ENCODE measurements at places on chromosomes 16 and 17.

DNA sequence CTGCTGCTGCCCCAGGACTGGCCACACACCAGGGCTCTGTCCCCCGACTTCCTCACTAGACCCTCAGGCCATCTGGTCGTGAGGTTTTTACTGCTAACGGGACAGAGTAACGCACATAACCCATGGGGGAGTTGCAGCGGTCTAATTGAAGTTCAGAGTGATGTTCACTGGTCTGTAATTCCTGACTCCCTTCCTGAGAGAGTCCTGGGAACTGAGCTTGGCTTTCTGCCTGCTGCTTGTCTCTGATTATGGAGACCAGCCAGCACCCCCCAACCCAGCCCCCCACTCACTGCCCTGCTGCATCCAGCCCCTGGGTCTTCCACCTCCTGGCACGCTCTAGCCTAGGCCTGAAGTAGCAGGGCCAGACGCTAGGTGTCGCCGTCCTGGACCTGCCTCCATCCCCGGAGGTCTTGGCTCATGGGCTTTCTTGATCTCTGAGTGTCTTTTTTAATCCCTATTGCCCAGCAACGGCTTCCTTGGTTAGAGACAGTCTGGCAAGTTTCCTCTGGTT is 192.9 kb downstream of the CCDC182 start:
- no peaks in the 10 kb centered on the region for H3K27me3 ChIP-seq
- no peak overlapping the region for H3K27ac ChIP-seq
- no peak for DNase-seq
- H3K4me3 ChIP-seq: no peak overlapping the region
- peaks cover 8% of the 10 kb centered on the region for H3K4me1 ChIP-seq
- H3K36me3 ChIP-seq: no peaks in the 10 kb centered on the region

DNA sequence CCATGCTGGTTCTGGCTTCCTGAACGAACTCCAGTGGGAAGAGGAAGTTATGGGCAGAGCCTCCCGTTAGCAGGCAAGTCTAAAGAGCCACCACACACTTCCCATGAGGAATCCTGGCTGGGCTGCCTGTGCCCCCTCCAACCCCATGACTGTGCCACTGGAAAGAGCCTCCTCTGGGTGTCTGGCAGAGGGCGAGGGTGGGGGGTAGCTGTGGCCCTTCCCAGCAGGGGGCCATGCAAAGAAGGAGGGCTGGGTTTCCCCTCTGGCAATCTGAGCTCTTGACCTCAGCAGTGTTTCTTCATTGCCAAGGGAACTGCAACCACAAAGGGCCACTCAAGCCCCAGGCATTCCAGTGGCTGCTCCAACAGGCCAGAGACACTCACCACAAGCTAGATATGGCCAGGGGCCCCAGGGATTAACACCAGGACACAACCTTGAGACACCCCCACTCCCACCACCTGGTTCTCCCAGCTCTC is 1.7 kb upstream of the RRAD start:
- peaks cover 13% of the 10 kb centered on the region for H3K27me3 ChIP-seq
- H3K4me3 ChIP-seq: no peak overlapping the region
- no peak for DNase-seq

GRCh38 chr16:1958715-1959268 is 546 bp upstream of the NDUFB10 start:
- H3K27ac ChIP-seq: peak overlapping the region; percentile 73
- peaks cover 22% of the 10 kb centered on the region for H3K36me3 ChIP-seq
- peaks cover 44% of the 10 kb centered on the region for H3K4me1 ChIP-seq
- no peaks in the 10 kb centered on the region for H3K27me3 ChIP-seq

GRCh38 chr16:87555647-87556046 is 46.7 kb upstream of the JPH3 start:
- no peak overlapping the region for H3K4me3 ChIP-seq
- no peaks in the 10 kb centered on the region for H3K36me3 ChIP-seq
- DNase-seq: no peak
- H3K4me1 ChIP-seq: no peaks in the 10 kb centered on the region
- no peak overlapping the region for H3K27ac ChIP-seq
- no peaks in the 10 kb centered on the region for H3K27me3 ChIP-seq

DNA sequence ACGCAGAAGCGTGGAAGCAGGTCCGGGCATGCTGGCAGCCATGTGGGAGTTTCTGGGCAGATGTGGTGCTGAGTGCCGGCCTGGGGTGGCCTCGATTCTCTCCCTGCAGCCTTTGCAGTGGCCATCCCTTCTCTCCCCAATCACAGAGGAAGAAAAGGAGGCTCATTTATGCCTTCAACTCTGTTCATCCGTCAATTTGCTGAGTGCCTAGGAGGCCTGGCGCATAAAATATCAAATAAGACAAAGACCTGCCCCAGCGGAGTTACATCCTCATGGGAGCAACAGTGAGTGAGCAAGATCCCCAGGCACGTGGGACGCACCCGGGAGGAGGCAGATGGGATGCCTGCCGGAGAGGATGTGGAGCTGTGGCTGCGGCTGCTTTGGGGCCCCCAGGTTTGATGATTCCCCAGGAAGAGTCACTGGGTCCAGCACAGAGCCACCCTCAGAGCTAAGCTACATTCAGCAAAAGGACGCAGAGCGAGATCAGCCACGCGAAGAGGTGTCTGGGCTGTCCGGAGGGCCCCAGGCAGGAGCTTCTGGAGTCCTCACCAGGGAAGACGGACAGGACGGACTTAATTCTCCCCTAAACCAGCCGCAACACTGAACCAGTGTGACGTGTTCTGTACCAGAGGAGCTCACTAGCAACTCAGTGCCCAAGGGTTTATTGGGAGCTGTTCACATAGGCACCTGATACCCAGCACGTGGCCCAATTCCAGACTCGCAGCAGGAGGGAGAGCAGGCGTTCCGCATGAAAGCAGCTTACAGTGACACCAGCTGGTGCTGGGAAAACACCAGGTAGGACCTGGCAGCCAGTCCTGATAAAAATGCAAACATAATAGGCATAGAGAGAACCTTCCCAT is 11.3 kb downstream of the CA5A start:
- H3K36me3 ChIP-seq: no peaks in the 10 kb centered on the region
- no peak overlapping the region for H3K27ac ChIP-seq
- no peaks in the 10 kb centered on the region for H3K27me3 ChIP-seq
- no peak for DNase-seq
- peaks cover 3% of the 10 kb centered on the region for H3K4me1 ChIP-seq
- H3K4me3 ChIP-seq: no peak overlapping the region

DNA sequence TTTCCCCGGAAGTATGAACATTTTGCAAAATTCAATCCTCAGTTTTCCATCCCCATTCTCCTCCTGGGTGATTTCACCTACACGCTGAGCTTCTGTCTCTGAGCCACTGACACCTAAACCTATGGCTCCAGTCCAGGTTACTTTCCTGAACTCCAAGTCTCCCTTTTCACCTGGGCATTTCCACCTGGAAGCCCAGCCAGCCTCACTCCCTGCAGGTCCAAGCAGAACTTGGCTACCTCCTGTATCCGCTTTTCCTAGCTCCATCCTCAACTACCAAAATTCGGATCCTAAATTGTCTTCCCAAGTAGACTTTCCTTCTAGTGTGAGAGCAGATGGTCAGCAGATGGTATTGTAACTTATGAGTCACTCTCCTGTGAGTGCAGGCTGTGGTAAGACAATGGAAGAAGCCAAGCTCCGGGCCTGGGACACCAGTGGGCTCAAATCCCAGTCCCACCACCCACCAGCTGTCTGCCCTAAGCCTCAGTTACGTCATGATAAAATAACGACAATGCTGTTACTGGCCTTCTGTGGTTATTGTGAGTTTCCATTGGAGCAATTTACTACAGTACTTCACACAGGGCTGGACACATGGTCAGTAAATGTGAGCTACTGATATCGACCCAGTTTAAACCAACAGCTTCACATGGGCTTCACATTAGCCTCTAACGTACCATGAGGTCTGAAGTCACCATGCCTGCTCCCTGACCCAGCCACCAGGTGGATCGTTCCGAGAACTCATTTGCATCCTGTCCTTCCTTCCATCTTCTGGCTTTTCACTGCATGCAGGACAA is 33.3 kb downstream of the PECAM1 start:
- no peak overlapping the region for H3K4me3 ChIP-seq
- DNase-seq: no peak
- no peaks in the 10 kb centered on the region for H3K4me1 ChIP-seq
- H3K36me3 ChIP-seq: peaks cover 13% of the 10 kb centered on the region
- no peaks in the 10 kb centered on the region for H3K27me3 ChIP-seq

DNA sequence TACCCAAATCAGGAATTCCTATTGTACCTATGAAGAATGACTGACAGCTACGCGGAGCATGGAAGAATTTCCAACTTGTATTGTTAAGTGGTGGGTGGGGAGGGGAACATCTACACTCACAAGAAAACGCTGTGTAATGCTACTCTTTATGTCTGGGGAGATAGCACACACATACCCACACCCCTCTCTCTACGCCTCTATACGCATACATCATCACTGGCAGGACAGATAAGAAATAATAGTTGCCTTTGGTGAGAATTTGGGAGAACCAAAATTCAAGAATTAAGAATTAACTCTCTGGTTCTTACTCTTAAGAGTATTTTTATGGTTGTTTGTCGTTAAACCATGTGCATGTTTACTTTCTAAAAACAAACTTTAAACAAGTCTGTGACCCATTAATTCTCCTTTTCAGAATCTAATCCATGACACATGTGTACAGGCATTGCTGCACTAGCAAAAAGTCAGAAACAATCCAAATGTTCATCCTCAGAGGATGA is 33.9 kb downstream of the CREBBP start:
- H3K4me3 ChIP-seq: no peak overlapping the region
- H3K27ac ChIP-seq: no peak overlapping the region
- H3K4me1 ChIP-seq: peaks cover 20% of the 10 kb centered on the region

GRCh38 chr17:40678902-40679522 is 14.0 kb upstream of the KRT222 start:
- no peaks in the 10 kb centered on the region for H3K27me3 ChIP-seq
- no peaks in the 10 kb centered on the region for H3K36me3 ChIP-seq
- no peak overlapping the region for H3K4me3 ChIP-seq
- no peak for DNase-seq
- no peaks in the 10 kb centered on the region for H3K4me1 ChIP-seq
- no peak overlapping the region for H3K27ac ChIP-seq

GRCh38 chr16:74468807-74469525 is 47.7 kb upstream of the CLEC18B start:
- H3K36me3 ChIP-seq: peaks cover 64% of the 10 kb centered on the region
- peaks cover 5% of the 10 kb centered on the region for H3K4me1 ChIP-seq
- no peaks in the 10 kb centered on the region for H3K27me3 ChIP-seq
- H3K27ac ChIP-seq: no peak overlapping the region
- DNase-seq: no peak

- H3K4me3 ChIP-seq: no peak overlapping the region
- peaks cover 63% of the 10 kb centered on the region for H3K36me3 ChIP-seq
- H3K27ac ChIP-seq: no peak overlapping the region
- no peaks in the 10 kb centered on the region for H3K27me3 ChIP-seq
- no peak for DNase-seq
- peaks cover 10% of the 10 kb centered on the region for H3K4me1 ChIP-seq
Measured at GRCh38 chr17:36493956-36494355, 7.5 kb downstream of the ZNHIT3 start.

- H3K27me3 ChIP-seq: no peaks in the 10 kb centered on the region
- no peak for DNase-seq
- H3K36me3 ChIP-seq: no peaks in the 10 kb centered on the region
- H3K27ac ChIP-seq: no peak overlapping the region
Measured at GRCh38 chr16:63146251-63146650, 1110.0 kb upstream of the CDH8 start.

- no peak overlapping the region for H3K4me3 ChIP-seq
- no peaks in the 10 kb centered on the region for H3K27me3 ChIP-seq
- H3K36me3 ChIP-seq: no peaks in the 10 kb centered on the region
- peaks cover 12% of the 10 kb centered on the region for H3K4me1 ChIP-seq
- no peak for DNase-seq
- no peak overlapping the region for H3K27ac ChIP-seq
Measured at GRCh38 chr17:72631568-72631948, 460.9 kb downstream of the SLC39A11 start.

GRCh38 chr17:2483084-2483483 is 28.6 kb downstream of the METTL16 start:
- no peaks in the 10 kb centered on the region for H3K36me3 ChIP-seq
- H3K4me1 ChIP-seq: peaks cover 26% of the 10 kb centered on the region
- no peak overlapping the region for H3K27ac ChIP-seq
- no peaks in the 10 kb centered on the region for H3K27me3 ChIP-seq
- H3K4me3 ChIP-seq: no peak overlapping the region
- DNase-seq: no peak

DNA sequence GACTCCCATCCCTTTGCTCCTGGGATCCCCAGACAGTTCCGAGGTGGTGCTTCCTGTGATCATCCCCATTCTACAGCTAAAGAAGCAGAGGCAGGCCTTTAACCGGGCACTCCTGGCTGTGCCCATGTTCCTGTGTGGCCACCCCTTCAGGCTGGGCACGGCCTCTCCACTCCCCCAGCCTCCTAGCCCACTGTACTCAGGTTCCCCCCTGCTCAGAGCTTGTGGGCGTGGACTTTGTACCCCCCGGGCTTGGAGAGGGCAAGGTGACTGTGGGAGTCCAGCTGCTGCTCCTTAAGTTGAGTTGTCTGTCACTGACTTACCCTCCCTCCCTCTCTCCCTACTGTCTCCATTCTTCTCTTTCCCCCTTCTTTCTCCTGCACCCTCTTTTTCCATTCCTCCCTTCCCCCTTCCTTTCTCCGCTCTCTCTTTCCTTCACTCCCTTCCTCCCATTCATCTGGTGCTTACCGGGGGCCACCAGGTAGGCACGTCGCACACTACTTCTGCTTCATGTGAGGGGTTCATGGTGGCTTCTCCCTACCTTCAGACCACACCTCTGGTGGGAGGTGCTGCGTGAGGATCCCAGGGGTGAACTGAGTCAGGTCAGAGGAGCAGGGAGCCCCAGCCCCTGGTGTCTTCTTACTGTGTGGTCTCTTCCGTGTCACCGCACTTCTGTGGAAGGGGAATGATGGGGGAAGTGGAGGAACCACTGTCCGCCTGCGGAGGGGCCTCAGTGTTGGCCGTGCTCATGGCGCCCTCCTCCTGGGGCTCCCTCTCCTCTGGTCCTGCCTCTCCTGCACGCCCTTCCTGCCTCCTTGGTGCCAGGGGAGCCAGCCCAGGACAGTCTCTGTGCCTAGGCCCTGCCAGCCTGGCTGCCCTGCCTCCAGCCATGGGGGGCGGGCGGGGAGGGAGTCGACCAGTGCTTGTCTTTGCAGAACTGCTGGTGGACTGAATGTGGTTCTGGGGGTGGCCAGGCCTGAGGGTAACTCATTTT is 29.7 kb downstream of the CMIP start:
- peaks cover 73% of the 10 kb centered on the region for H3K4me1 ChIP-seq
- no peak overlapping the region for H3K27ac ChIP-seq
- DNase-seq: no peak
- no peak overlapping the region for H3K4me3 ChIP-seq
- H3K27me3 ChIP-seq: no peaks in the 10 kb centered on the region

GRCh38 chr17:46738544-46738943 is 79.9 kb downstream of the WNT3 start:
- no peaks in the 10 kb centered on the region for H3K27me3 ChIP-seq
- no peak for DNase-seq
- H3K4me3 ChIP-seq: no peak overlapping the region
- H3K27ac ChIP-seq: no peak overlapping the region
- H3K36me3 ChIP-seq: peaks cover 3% of the 10 kb centered on the region

DNA sequence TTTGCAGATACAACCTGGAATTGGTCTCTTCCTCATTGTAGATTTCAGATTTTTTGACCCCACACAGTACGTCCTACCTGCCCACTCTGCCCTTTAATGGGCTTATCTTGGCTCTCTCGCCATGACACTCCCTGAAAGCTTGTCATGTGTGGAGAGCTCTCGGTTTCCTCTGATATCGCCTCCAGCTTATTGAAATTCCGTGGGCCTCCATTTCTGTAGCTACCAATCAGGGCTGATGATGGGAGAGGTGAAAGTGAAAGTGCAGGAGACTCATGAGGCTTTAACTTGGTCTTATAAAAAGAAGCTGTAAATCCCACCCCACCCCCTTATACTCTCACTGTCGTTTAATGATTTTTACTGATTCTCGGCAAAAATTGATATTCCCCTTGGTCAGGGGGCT is 17.7 kb downstream of the HOXB1 start:
- H3K27ac ChIP-seq: peak overlapping the region; percentile 10
- peak overlapping the region; percentile 49 for H3K4me3 ChIP-seq
- no peaks in the 10 kb centered on the region for H3K36me3 ChIP-seq
- H3K4me1 ChIP-seq: peaks cover 7% of the 10 kb centered on the region
- no peaks in the 10 kb centered on the region for H3K27me3 ChIP-seq
- peak; percentile 45 for DNase-seq

All from CD8-positive, alpha-beta memory T cell (primary cell).